ENCODE measurements at places on chromosomes 6 and 20.

- DNase-seq, result no peak
Measured at GRCh38 chr6:128487746-128488145, 32.7 kb downstream of the PTPRK start.

GRCh38 chr6:151294561-151295101, 54.9 kb downstream of the AKAP12 start:
- DNase-seq, result no peak

DNA sequence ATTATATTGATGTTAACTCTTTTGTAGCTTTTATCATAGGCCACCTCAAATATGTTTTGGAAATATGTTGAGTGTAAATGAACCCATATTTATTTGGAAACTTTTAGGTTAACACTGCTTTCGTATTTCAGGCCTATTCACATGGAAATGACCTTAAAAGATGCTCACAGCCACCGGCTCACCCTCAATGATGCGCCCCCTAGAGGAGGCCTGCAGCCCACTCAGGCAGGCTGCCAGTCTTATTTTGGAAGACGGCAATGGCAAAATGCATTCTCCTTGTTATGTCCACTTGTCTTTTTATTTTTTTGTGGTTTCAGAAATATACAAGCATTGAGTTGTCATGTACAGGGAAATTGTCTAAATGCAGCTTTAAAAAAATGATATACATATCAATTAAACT, 869.7 kb downstream of the PHF3 start:
- no peak for DNase-seq

GRCh38 chr6:72654071-72654621, 32.3 kb downstream of the KCNQ5 start:
- DNase-seq, result no peak

GRCh38 chr20:20373091-20373571, 5.2 kb downstream of the INSM1 start:
- DNase-seq, result no peak

DNA sequence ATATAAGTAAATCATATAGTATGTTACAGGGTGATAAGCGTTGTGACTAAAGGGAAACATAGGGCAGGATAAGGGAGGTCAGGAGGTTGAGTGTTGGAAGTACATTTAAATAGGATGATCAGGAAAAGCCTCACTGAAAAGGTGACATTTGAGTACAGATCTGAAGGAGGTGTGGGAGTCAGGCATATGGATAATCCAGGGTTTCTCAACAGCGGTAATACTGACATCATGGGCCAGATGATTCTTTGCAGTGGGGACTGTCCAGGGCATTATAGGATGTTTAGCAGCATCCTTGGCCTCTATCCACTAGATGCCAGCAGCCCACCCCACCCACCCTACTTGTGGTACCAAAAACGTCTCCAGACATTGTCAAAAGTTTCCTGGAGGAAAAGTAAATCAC, 292.6 kb upstream of the PREP start:
- no peak for DNase-seq

DNA sequence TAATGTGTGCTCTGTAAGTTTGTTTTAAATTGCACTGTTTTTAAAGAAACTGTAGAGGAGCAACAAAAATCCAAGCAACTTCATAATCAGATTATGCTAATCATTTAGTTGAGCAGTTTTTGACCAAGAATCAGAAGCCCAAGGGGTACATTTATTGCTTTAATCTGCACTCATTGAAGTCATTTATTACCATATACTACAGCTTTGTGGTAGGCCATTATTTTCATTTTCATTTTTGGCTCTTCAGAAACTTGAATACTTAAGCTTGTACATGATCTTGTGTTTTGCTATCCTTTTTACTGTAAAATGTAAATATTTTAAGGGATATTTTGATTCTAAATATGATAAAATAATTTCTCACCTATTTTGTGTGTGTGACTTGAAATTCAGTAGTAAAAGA, 78.5 kb downstream of the PHF3 start:
- DNase-seq, result no peak

- no peak for DNase-seq
Measured at GRCh38 chr6:25883536-25883935, 9.5 kb upstream of the SLC17A3 start.

DNA sequence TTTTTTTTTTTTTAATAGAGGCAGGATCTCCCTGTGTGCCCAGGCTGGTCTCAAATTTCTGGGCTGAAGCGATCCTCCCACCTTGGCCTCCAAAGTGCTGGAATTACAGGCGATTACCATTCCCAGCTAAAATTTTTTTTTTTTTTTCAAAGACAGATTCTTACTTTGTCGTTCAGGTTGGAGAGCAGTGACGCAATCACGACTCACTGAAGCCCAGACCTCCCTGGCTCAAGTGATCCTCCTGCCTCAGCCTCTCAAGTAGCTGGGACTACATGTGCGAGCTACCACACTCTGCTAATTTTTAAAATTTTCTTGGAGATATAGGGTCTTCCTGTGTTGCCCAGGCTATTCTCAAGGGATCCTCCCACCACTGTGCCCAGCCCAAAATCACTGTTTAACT, 58.0 kb upstream of the MYO6 start:
- DNase-seq, result no peak

DNA sequence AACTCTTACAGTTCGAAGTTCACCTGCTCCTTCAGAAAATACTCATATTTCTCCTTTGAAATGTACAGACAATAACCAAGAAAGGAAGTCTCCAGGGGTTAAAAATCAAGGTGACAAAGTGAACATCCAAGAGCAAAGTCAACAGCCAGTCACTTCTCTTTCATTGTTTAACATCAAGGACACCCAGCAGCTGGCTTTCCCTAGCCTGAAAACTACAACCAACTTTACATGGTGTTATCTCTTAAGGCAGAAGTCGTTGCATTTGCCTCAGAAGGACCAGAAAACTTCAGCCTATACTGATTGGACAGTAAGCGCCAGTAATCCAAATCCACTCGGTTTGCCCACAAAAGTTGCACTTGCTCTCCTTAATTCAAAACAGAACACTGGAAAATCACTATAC, 113.3 kb downstream of the HIVEP1 start:
- no peak for DNase-seq

- DNase-seq, result no peak
Measured at GRCh38 chr20:47258745-47259695, 97.5 kb downstream of the ZMYND8 start.

DNA sequence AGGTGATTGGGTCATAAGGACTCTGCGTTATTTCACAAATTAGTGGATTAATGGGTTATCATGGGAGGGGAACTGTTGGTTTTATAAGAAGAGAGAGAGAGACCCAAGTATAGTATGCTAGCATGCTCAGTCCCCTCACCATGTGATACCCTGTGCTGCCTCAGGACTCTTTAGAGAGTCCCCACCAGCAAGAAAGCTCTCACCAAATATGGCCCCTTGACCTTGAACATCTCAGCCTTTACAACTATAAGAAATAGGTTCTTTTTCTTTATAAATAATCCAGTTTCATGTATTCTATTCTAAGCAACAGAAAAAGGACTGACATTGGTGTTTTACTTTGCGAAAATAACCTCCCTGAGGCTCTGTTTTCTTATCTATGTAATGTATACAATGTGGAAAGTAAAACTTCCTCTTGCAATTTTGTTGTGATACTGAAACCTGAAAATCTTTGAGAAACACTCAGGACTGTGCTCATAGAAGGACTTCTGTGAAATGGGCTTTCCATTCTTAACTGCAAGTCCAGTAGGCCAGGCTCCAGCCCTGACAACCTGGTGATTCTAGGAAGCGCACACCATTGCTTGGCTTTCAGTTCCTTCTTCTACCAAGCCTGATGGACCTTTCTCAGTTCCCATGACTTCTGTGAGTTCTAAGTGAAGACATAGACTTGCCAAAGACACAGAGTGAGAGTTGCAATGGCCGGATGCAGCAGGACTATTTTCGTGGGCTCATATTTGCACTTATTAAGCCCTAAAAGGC, 21.9 kb downstream of the SIRPD start:
- DNase-seq, result no peak

DNA sequence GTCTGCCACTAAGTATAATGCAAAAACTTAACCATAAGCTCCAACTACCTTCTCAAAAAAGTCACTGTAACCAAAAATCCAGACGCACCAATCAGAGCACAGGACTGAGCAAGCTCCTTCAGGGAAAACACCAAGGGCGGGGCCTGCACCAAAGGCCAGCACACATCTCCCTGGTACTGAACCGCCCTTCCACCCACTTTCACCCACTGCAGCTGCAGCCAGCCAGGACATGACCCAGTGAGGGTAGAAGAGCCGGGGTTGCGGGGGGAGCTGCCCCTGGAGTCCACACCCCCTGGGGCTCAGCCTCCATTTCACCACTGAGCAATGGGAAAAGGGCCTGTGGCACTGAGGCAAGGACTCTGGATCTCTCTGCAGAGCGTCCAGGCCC, 54.3 kb downstream of the TAF4 start:
- DNase-seq, result no peak

GRCh38 chr6:48476257-48476656, 365.3 kb upstream of the PTCHD4 start:
- DNase-seq, result no peak

- DNase-seq, result no peak
Measured at GRCh38 chr6:11384531-11385309, 152.3 kb upstream of the NEDD9 start.
